ENCODE measurements at places on chromosomes 11 and 22.

GRCh38 chr11:71341596-71341995 is 89.2 kb upstream of the SHANK2 start:
- no peak for DNase-seq

DNA sequence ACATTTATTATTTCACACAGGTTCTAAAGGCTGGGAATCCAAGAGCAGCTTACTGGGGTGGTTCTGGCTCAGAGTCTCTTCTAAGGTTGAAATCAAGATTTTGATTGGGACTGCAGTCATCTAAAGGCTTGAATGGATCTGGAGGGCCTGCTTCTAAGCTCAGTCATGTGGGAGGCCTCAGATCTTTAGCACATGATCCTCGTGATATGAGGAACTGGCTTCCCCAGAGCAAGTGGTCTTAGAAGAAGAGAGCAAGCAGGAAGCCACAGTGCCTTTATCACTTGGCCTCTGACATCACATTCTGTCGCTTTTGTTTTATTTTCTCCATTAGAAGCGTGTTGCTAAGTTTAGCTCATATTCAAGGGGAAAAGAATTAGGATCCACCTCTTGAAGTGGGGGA is 88.9 kb downstream of the ARFGAP2 start:
- DNase-seq, result no peak

GRCh38 chr22:25105817-25106650 is 93.6 kb upstream of the CRYBB3 start:
- DNase-seq, result no peak

- DNase-seq, result no peak
Measured at GRCh38 chr11:97143463-97143862, 753.6 kb downstream of the JRKL start.

DNA sequence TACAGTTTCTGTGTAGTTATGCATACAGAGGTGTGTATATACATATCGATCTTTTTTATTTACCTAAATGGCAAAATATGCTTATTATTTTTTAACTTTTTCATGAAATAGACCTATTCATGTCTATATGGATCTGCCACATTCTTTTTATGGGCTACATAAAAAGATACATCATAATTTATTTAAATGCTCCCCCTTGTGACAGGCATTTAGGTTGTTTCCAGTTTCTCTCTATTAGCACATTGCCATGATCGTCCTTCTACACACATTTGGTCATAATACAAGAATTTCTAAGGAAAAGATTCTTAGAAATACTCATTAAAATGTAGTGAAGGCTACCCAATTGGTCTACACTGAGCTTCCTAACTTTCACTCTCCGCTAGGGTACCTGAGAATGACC is 1067.4 kb downstream of the OPCML start:
- DNase-seq, result no peak

- DNase-seq, result no peak
Measured at GRCh38 chr22:28894334-28894733, 11.0 kb downstream of the ZNRF3 start.

- DNase-seq, result no peak
Measured at GRCh38 chr11:76119032-76119431, 87.3 kb downstream of the WNT11 start.

GRCh38 chr22:38309614-38310517 is 7.4 kb downstream of the CSNK1E start:
- DNase-seq, result no peak

DNA sequence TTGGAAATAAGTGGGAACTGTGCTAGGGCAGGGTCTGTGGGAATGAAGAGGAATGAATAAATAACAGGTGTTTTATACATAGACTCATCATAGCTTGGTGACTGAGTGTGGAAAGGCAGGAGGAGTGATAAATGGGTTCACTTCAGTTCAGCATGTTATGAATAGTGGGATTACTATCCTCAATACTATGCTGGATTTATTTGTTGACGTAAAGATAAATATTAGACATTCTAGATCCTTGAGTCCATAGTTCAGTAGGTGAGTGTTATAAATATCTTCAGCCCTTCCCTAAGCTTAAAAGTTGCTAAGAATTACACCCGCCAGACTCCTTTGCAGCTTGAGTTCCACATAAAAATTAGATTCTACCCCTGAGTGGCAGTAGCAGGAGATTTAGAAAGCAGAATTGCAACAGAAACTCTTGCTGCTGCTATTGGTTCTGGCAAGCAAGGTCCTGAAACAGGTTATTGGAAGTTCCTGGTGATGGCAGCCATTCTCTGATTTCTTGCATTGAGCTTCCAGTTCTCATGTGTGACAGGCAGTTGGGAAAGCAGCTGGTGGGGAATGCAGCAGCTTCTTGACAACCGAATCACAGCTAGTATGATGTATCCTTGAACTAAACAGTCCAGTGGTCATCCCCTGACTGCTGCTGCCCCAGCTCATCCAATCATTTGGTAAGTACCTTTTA is 1558.9 kb downstream of the FAM181B start:
- no peak for DNase-seq

- DNase-seq, result no peak
Measured at GRCh38 chr11:12103411-12104225, 6.8 kb upstream of the MICAL2 start.

- DNase-seq, result no peak
Measured at GRCh38 chr11:45168366-45169130, 22.1 kb downstream of the PRDM11 start.

GRCh38 chr11:65398362-65398910 is 12.0 kb downstream of the FRMD8 start:
- DNase-seq, result no peak

DNA sequence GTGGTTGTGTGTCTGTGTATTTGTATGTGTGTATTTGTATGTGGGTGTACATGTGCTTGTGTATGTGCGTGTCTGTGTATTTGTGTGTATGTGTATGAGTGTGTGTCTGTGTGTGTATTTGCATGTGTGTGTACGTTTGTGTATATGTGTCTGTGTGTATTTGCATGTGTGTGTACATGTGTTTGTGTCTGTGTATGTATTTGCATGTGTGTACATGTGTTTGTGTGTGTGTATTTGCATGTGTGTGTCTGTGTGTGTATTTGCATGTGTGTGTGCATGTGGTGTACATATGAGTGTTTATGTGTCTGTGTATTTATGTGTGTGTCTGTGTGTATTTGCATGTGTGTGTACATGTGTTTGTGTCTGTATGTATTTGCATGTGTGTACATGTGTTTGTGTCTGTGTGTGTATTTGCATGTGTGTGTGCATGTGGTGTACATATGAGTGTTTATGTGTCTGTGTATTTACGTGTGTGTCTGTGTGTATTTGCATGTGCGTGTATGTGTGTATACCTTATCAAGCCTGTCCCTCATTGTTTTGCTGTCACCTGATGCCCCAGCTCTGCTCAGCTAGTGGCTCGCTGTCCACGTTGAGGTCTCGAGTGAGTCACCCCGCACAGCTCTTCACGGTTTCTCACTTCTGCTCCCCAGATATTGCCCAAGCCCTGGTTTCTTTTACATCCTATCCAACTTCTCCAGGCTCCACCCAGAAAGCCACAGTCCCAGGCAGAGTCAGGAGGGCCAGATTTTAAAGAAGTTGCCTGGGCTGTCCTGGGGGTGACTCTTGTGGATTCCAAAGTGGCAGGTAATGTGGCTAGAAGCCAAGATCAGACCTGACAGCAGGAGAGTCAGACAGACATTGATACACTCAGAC is 15.2 kb downstream of the MB start:
- peak; percentile 26 for DNase-seq

DNA sequence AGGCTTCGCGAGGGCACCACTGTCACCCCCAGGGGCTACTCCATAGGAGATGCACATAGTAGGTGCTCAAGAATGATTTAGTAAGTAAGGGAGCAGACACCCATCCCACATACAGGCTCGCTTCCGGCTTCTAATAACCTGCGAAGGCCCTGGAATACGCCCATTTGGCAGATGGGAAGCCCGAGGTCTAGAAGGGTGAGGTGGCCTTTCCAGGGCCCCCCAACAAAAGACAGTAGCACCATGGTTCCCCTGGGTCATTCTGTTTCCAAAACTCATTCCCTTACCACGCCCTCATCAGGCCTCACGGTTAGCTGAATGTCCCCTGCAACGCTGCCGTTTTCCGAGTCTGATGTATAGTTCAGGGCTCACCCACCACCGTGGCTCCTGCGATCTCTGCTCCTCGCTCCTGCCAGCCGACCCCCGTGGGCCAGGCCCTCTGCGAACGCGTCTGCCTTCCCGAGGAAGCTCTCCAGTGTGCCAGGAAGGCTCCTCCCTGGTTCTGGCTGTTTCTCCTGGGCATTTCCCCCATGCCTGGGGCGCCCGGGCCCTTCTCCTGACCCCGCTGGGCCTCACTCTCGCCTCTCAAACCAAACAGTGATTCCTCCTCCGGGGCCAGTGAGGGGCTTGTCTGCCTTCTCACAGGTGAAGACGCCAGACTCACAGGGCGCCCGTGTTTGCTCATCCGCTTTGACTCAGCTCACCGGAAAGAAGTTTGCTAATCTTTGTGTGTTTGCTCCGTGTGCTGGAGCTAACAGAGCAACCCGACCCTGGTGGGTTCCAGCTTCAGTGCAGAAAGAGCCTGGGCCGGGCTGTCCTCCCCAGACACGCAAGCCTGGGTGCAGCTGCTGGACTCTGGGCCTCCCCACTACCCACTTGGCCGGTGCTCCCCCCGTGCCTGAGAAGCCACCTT is 86.6 kb downstream of the RTL6 start:
- no peak for DNase-seq

DNA sequence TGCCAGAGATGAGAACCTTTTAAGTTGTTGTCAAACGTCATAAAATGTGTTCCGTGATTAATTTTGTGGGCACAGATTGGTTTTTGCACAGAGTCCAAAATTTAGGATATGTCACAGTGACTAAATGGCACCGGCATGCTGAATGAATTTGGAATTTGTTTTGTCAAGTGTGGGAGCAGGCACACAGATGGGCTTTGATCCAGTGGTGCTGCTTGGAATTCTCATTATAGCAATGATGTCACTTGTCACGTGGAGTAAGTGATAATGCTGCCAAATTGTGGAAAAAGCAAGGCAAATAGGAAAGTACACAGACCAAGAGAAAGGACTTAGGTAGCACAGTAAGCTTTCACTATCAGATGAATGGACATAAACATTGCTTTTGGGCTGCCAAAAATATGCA is 8.0 kb upstream of the LIN7C start:
- no peak for DNase-seq

- DNase-seq, result no peak
Measured at GRCh38 chr11:1388763-1389102, 1.0 kb upstream of the BRSK2 start.

DNA sequence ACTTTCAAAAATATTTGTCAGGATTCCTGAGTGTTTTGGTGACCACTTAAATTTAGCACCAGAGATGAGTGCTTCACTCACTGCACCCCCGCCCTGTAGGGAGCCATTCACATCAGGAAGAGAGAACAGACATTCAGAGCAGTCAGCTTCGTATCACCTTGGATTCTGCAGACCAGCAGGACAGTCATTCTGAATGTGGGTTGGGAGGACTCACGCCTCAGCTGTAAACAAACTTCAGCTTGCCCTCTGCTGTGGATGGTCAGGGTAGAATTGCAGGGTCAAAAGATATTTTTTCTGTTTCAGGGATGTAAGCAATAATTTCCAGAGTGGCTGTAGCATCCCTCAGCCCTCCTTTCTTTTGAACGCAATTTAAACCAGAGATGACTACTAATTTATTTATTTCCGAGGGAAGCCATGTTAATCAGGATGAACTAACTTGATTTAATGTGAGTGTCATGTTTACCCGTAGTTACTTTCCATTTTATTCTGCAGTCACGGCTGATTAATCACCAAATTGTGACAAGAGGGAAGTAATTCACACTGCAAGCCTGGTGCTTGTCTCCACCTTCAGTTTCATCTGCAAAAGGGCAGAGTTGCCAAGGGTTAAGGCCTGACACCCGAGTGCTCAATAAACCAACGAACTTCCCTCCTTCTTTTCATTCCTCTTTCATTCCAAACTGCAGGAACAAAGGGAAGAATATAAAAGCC is 174.2 kb upstream of the DDI1 start:
- no peak for DNase-seq

DNA sequence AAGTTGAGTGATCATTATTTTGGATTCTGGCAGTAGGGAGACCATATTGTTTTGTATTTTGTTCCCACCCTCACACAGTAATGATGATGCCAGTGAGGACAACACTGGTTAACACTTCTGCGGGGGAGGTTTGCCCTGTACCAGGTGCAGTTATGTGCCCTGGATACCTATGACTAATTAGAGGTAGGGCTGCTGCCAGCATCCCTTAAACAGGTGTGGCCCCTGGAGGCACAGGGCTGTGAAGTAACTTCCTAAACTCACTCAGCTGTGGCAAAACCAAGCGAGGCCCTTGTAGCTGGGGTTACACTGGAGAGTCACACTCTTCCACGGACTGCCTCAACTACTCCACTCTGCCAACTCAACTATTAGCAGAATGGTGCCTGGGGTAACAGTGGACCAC is 64.5 kb downstream of the MCM5 start:
- DNase-seq, result no peak

DNA sequence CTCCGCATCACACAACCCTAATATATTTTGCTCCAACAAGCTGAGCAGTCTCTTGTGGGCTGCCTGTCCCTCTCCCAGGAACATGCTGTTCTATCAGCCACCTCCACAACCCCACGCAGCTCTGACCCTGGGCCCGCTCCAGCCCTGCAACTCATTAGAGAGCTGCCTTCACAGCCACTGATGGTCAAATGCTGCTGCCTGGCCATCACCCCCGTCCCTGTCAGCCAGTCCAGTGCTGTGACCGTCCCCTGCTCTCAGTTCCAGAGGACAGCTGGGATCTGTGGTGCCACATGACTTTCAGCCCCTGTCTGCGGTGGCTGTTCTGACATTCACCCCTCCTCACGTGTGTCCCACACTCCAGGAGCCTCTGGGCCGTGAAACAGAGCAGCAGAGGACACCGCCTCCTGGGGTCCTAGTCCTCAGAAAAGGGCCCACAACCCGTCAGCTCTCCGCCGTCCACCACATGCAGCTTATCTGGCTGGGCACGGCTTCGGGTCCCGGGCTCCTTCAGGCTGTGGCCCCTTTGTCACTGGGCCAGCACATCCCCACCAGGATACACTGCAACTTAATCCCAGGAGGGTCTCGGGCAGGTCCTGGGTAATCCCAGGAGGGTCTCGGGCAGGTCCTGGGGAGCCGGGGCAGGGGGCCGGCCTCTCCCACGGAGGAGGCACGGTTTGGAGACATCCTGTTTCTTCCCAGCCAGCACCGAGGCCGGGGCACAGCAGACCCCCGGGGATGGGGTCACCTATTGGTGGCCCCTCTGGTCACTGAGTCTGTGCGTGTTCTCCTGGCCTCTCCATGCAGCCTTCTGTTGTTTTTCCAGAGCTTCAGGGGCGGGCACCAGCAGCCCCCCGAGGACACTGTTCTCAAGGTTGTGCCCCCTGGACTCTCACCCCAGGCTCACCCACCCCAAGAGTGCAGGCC is 15.1 kb downstream of the CRELD2 start:
- DNase-seq, result no peak

- no peak for DNase-seq
Measured at GRCh38 chr11:73990730-73991129, 8.1 kb upstream of the UCP2 start.

DNA sequence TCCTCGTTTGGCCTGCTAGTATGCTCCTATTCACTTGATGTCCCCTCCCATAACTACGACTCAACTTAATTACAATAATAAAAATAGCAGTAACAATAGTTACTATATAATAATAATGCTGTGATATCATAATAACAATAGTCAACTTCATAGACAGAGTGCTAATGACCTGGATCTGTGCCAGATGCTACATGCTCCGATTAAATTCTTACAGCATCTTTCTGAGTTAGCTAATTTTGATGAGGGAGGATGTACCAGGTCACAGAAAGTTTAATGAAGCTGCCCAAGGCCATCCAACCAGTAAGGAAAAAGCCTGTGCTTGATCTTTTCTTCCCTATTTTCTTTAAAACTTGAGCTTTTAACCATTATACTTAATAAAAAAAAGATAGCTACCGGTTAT is 413.4 kb upstream of the LRRC4C start:
- DNase-seq, result no peak

All from AG04449 (cell line).